Activated T-cell treated with anti-CD3 and anti-CD28 coated beads for 1 hour (primary cell): ENCODE measurements at places on chromosomes 4 and X.

GRCh38 chr4:151408630-151409469 lies at the start of gene FHIP1A:
FHIP1A (plus strand) TSS chr4:151409176; CDS start chr4:151566260, 157,084 bp downstream.
- DNase-seq, result peak; percentile 80

- DNase-seq, result no peak
Measured at GRCh38 chr4:165548702-165549101, 169.9 kb downstream of the CPE start.

DNA sequence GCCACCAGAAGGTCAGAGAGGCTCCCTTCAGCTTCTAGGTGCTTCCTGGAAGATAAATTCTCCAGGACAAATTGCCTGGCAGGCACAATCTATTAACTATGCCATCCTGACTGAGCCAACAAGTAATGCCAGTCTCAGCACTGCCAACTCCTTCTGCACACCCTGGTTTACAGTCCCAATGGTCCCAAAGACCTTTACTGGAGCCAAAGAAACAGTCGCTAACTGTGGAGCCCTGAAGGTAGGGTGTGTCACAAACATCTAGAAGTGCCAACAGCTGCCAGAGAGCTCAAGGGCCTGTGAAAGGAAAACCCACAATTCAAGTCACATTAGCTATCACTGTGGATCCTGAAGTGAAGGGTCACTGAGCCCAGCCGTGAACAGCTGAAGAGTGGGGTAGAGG lies 34.9 kb upstream of the CITED1 start:
- DNase-seq, result no peak

DNA sequence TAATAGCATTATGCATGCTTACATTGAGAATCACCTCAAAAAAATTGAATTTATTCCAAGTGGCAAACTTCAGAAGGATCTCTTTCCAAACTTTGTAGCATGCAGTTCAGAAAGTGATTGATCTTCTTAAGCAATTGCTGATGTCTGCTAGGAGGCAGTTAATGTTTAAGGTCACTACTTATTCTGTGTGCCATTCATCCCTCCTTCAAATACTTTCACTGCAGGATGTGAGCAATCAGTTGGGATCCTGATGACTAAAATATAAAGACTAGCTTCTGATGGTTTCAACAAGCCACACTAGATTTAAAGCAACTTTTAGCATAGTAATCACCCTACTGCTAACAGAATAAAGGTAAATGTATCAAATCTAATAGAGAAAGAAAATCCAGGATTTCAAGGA lies 414.1 kb downstream of the ADGRL3 start:
- no peak for DNase-seq

DNA sequence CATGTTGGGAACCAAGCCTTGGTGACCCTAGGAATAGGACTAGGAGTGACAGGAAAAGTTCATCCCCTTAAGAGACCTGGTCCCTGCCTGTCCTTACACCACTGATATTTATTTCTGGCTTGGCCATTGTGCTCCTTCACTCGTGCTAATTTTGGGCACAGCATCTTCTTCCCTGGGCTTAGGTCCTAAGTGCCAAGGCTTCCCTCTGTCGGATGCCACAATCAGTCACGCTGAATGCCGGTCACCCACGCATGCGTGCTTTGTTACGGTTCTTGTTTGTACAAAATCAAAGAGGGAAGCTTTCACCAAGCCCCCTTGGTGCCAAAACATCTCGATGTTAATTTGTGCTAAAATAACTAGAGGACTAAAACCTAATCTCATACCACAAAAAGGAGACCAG lies 17.4 kb upstream of the MAP3K15 start:
- no peak for DNase-seq
